Muscle of back (tissue), 13 donors: ENCODE measurements at places on chromosomes 2 and 18.

GRCh38 chr2:83970217-83970929 is 488.7 kb downstream of the SUCLG1 start:
- DNase-seq = no peak

- no peak for DNase-seq
Observed at GRCh38 chr18:75211626-75211952, 992 bp downstream of the TSHZ1 start.

DNA sequence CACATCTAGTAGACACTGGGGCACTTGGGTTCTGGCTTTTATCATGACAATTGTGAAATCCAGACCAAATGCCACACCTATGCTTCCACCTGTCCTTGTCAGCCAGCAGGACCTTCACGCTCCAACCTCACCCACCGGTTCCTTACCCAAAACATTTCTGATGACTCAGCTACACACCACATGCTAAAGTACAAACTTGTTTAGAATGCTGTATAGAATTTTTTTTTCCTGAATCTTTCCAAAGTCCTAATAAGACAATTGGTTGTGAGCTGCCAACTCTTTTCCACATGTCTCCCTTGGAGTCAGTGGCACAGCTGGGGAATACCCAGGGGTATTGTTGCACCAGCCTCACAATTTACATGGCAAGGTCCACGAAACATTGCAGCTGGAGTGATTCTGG is 75.5 kb upstream of the LPIN2 start:
- DNase-seq = no peak

DNA sequence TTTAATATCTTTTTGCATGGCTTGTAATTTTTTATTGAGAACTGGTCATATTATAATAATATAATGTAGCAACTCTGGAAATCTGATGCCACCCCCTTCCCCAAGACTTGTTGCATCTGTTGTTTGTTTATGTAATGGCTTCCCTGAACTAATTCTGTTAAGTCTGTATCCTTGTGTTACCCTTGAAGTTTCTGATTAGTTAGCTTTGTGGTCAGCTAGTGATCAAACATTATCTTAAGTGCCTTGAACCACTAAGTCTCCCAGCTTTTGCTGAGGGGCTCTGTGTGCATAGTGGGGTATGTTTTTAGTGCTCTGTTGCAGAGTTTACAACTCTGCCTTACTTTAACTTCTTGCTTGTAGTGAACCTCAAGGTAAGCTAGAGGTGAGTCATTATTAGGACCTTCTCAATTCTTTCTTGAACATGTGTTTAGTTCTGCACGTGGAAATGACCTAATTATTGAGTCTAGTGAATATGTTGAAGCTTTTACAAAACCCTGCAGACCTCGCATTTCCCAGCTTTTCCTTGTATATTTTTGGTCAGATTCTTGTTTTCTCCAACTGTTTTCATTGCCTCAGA is 24.8 kb downstream of the SMCHD1 start:
- DNase-seq = no peak

DNA sequence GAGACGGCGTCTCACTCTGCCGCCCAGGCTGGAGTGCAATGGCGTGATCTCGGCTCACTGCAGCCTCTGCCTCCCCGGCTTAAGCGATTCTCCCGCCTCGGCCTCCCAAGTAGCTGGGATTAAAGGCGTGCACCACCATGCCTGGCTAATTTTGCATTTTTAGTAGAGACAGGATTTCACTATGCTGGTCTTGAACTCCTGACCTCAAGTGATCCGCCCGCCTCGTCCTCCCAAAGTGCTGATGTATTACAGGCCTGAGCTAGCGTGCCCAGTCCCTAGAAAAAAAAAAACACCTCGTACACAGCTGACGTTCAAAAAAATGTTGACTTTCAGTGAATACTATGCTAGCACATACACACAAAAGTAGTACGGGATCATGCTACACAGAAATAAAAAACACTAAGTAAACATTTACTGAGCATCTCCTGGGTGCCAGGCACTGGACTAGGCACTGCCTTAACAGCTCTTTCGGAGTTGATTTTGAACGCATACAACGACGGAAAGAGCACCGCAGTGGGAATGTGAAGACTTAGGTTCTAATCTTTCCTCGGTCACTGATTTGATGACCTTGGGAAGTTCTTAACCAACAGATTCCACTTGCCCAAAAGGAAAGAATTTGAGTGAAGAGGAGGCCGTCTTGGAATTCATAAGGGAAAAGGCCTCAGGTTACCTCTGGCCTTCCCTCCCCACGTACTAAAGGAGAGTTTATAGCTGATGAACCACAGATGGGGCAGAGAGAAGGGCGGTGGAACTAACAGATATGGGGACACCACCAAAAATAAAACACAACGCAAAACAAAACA is 1.1 kb downstream of the DNAJC27 start:
- peak; percentile 55 for DNase-seq

DNA sequence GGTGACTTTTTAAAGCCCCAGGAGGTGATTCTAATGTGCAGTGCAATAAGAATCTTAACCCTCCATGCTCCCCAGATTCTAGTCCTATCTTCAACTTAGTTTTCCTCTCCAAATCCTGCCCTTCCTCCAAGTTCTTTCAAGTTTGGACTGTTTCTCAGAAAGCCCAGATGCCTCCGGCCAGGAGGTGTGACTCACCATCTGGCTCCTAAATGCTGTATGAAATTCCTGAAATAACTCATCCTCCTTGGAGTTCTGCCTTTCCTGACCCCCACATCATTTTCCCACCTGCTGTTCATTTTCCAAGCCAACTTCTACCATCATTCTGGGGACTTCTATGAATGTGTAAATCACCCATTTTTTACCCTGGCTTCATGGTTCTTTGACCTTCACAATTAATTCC is 118.2 kb upstream of the NOL4 start:
- no peak for DNase-seq

DNA sequence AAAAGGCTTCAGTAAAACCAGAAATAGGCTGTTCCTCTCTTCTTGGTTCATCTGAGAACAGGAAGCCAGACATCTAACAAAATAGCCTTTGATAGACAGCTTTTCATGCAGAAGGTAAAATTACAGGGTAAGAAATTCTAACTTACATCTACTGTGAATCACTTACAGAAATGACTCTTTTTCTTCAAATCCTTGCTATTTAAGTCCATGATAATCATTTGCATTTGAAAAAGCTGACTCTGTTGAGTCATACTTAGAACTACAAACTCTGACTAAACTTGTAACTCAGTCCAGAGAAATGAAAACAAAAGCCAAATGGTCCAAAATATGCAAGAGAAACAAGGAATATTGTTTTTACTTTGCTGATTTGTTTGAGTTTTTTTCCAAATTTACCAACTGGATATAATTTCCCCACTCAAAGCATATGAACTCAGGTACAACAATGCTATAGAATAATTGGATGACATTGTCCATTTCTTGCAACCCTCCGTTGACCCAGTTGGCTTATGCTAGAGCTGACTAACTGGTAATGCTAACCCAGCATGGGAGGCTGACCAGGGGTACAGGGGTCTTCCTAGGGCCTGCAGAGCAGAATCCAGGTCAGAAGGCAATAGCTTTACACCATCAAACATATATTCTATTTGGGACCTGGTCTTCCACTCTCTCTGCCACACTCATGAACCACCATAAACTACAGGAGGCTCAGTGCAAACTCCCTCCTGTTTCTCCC is 18.8 kb upstream of the MREG start:
- no peak for DNase-seq

- no peak for DNase-seq
Observed at GRCh38 chr2:112885506-112885902, 25.5 kb upstream of the IL37 start.

GRCh38 chr2:274503-274902 is 9.8 kb downstream of the ACP1 start:
- DNase-seq = no peak

- no peak for DNase-seq
Observed at GRCh38 chr2:83067947-83068346, 1391.1 kb downstream of the SUCLG1 start.

DNA sequence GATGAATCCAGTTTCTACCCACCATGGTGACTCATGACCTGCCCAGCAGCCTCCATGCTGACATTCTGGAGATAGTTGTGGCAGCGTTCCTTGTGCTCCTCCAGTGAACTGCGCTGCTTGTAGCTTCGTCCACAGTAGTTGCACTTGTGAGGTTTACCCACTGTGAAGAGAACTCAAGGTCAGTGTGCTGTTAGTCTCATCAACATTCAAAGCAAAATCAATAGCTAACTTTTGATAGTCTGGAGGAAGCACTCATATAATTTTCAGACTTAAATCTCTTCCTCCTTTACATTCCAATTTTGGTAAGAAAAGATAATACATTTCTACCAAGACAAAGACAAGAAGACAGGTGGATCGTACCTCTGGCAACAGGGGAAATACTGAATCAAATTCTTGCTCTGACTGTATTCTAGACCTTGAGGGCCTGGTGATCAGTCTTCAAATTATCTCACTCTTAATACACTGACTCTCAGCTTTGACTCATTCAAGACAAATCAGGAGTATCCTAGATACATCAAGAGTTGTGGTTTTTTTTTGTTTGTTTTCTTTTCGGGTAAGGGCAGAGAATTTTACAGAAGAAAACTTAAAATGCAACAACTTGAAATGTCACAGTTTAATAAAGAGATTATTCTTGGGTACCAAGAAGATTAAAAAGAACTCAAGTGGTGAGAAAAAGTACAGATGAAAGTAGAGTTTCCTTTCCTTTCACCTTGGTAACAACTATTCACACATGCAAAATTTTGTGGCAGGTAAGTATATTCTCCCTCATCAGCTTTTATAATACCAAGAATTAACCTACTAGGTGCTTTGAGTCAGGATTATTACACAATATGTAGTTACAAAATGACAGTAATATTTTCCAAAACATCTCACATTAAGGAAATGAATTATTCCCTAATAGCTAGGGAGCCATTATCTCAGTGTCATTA is 129.2 kb downstream of the IKZF2 start:
- no peak for DNase-seq

- DNase-seq = no peak
Observed at GRCh38 chr18:63567276-63567675, 19.9 kb upstream of the SERPINB13 start.

DNA sequence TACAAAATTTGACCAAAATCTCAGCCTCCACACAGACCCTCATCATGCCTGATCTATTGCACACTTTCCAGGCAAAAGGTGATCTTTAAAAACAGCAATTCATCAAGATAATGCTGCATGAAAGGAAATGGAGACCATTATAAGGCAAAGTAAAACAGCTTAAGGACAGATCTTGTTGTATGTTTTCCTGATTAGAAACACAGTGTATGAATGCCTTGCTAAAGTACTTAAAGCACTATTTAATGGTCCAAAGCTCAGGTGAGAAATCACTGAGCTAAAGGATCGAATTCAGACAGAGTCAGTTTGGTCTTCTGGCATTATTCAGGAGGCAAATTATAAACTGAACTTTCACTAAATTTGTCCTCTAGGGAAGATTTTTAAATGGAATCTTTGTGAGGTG is 18.7 kb upstream of the FTCDNL1 start:
- DNase-seq = no peak

- DNase-seq = no peak
Observed at GRCh38 chr2:108626995-108627394, 92.3 kb upstream of the RANBP2 start.

GRCh38 chr2:180677200-180677599 is 303.2 kb upstream of the UBE2E3 start:
- DNase-seq = no peak

DNA sequence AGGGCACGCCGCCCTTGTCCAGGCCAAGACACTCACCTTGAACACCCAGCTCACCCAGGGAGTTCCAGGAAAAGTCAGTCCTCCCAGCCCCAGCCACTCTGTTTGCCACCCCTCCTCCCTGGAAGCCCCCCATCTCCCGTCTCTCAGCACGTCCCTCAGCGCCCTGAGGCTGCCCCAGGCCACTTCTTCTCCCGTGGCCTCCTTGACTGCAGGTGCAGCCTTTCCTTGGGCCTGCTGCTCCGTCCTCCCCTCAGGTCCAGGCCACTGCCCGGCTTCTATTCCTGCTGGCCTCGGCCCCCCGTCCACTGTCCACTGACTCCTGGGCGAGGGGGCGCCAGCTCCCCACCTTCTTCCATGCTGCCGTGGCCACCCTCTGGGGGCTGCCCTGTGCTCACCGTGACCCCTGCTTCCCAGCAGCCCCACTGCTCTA is 239.1 kb downstream of the HDAC4 start:
- no peak for DNase-seq

DNA sequence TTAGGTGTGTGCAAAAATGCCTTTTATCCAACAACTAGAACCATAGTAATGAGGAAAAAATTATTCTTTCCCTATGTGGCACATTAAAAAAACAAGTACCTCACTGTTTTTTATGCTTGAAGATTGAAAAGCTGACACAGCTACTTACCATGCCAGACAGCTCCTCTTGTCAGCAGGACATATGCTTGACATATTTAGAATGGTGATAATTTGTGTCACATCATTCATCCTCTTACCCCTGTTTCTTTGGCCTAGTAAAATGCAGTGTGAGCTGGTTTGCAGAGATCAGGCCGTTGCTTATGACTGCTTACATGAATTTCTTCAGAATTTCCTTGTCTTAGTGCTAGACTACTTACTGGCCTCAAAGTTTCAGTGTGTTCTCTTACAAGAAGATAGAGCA is 869.9 kb downstream of the LRP1B start:
- DNase-seq = no peak

DNA sequence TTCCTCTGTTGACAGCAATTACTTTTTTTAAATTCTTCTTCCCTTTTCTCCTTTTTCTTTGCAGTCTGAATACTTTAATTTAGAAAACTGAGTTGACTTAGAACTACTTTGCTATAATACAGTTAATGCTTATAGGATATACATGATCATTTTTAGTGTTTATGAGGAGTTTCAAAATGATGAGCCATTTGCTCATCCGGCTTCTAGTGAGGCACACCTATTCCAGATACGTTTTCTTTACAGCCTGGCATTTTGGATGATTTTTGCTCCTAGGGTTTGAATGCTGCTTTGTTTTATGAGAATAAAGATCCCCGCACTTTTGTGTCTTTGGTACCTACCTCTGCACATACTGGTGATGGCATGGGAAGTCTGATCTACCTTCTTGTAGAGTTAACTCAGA is 52.8 kb downstream of the EIF5B start:
- no peak for DNase-seq

DNA sequence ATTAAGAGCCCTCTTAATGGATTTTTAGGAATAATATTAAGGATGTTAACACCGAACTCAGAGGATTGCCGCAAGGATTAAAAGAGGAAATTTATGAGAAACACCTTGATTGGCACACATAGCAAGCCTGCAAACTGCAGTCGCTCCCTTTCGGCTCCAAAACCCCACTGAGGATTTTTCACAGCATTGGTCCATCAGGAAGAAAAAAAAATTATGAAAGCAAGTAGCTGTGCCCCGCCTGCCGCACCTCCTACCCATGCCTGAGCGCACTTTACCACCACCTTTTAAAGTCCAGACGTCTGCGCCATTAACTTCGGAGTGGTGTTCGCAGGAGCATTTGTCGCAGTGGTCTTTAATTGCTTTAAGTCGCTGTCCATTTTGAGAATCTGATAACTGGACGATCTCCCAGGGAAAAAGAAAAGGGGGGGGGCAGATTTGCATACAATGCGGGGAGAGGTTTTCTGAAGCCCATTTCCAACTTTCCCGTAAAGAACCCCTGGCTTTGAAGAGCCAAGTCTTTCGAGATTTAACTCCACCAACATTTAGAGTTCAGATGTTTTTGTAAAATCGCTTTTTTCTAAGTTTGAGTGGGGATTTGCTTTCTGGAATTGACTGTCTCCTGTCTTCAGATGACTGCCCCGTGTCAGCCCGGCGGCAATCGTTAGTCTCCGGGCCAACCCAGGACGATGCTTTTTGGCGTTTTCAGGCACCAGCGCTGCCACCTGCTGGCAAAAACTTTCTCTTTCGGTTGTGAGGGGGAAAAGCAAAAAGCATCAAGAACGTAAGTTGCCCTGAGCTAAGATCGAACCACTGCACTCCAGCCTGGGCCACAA is 913 bp upstream of the TRABD2A start:
- DNase-seq = peak; percentile 69

- DNase-seq = peak; percentile 73
Observed at GRCh38 chr2:197088694-197089093, 162.2 kb upstream of the PGAP1 start.
